Hematopoietic multipotent progenitor cell treated with erythropoietin and hydrocortisone succinate and interleukin-3 and kit ligand, for 6 days (in vitro differentiated cells): ENCODE measurements at places on chromosomes 3 and 15.

- peak; percentile 71 for DNase-seq
Measured at GRCh38 chr3:70916375-70917055, 604.1 kb upstream of the MDFIC2 start.

GRCh38 chr3:23805633-23806533 is at the start of gene UBE2E1:
UBE2E1 (plus strand) TSS chr3:23805955; CDS start chr3:23807270, 1,315 bp downstream.
- peak; percentile 87 for DNase-seq

- DNase-seq = no peak
Measured at GRCh38 chr15:44727485-44728231, 8.7 kb upstream of the TRIM69 start.

DNA sequence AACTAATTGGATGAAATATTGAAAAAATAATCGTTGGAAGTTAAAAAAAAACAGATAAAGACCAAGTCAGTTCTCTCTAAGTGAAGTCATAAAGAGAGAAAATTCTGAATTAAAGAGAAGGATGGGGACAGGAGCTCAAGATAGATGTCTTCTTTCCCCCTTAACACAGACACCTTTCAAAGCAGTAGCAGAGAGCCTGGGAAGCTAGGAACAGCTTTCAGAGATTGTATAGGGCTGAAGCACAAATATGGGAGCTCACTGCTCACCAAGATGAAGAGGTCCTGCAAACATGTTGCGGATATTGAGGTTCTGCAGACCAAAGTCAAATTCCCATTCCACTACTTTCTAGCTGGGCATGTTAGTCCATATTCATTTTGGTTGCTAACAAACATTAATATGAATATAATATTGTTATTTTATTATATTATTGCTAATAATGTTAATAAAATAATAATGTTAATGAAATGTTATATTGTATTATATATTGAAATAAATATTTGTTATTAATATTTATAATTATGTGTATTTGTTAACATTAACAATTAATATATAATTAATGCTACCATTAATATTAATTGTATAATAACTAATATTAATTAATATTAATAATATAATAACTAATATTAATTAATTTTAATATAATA is 319.1 kb downstream of the OXSM start:
- no peak for DNase-seq

- DNase-seq = no peak
Measured at GRCh38 chr3:53842436-53843194, 3.6 kb downstream of the CHDH start.

DNA sequence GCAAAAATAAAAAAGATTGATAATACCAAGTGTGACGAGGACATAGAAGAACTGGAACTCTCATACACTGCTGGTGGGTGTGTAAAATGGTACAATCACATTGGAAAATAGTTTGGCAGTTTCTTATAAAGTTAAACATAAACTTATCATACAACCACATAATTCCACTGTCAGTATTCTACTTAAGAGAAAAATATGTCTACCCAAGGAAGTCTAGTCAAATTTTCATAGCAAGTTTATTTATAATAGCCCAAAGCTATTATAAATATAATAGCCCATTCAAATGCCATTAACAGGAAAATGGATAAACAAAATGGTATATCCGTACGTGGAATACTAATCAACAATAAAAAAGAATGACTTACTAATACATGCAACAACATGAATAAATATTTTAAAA is 40.6 kb upstream of the BCL2A1 start:
- no peak for DNase-seq

DNA sequence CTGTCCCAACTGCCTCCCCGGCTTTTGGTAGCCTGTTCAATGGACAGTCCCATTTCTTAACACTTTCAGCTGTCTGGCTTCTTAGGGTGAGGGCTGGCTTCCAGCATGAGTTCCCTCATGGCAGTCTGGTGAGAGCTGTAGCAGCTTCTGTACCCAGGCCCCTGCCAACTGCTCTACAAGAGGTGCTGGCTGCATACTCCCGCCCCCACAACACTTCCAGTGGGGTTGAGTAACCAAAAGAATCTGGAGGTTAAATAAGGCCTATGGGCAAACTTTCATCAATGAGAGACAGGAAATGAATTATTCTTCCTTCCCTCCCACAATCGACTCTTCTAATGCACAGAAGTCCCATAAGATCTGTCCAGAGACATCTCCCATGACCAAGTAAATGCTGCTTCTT is 145.0 kb downstream of the NEK10 start:
- DNase-seq = no peak

DNA sequence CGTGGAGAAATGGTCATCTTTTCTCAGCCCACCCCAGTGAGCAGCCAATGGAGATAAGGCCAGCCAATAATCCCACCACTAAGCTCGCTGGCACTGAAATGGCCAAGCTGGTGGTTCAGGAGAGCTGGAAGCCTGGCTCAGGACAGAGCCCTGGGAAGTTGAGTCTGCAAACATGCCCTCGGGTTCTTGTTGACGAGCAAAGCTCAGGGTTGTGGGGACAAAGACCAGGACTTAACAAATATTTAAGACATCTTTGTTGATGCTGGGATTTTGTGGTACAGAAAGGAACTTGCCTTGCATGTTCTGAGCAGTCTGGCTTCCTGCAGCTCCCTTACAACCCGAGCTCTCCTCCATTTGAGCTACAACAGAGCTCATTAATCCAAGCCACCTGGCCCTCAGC is 4.4 kb downstream of the FAH start:
- no peak for DNase-seq

GRCh38 chr3:167736997-167737396 is 1.5 kb downstream of the SERPINI1 start:
- no peak for DNase-seq

DNA sequence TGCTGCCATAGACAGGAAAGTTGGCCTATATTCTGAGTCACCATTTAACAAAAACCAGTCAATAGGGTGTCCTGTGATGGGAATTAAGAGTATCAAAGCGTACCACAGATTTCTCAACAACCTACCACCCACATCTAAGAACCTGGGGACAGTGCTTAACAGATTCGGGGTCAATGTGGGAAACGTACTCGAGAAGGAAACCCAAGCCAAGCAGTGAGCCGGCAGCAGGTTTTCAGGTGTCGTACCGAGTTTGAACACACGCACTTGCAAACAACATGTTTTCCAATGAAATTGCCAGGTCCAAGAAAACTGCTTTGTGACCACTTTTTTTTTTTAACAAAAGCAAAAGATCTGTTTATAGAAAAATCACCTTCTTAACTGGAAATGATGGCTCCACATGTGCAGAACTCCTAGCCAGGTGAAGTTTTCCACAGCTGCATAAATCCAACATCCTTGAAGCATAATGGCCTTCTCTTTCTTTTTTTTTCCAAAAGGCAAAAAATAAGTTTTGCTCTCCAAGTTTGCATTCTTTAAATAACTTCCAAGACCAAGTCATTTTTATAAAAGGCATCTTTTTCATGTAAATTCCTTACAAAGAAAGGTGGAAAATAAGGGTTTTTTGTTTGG is 45.7 kb downstream of the ADAMTS17 start:
- DNase-seq = no peak

GRCh38 chr3:49984394-49984793 is 44.4 kb downstream of the RBM6 start:
- no peak for DNase-seq

- no peak for DNase-seq
Measured at GRCh38 chr15:36605604-36606263, 26.3 kb downstream of the CDIN1 start.

DNA sequence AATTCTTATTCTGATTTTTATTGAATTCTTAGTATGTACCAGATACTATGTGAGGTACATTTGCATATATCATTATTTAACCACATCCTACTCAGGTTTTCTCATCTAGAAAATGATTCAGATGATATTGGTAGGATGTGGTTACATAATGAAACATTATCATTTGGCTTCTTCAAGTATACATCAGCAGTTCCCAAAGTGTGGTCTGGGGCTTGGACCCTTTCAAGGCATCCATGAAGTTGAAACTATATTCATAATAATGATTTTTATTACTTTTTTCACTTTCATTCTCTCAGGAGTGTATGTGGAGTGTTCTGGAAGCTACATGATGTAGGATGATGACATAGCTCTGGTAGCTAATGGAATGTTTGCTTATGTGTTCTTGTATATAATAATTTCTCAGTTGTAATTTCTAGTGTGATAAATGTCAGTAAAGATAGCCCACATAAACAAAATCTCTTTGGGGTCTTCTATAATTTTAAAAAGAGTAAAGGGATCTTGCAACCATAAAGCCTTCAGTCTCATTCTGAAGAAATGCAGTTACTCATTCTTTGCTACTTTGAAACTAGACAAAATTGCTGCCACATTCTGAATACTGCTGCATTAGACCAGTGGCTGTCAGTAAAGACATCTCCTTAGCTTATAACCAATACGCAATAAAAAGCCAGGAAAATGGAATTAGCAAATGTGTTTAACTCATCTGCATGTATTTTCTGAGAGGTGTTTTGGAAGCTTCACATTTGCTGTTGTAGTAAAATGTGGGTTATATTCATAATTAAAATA is 95.8 kb downstream of the PPARG start:
- DNase-seq = no peak

- DNase-seq = peak; percentile 66
Measured at GRCh38 chr3:62665627-62666437, 209.4 kb downstream of the CADPS start.

GRCh38 chr3:10234526-10235230 is 13.6 kb upstream of the TATDN2 start:
- DNase-seq = no peak

DNA sequence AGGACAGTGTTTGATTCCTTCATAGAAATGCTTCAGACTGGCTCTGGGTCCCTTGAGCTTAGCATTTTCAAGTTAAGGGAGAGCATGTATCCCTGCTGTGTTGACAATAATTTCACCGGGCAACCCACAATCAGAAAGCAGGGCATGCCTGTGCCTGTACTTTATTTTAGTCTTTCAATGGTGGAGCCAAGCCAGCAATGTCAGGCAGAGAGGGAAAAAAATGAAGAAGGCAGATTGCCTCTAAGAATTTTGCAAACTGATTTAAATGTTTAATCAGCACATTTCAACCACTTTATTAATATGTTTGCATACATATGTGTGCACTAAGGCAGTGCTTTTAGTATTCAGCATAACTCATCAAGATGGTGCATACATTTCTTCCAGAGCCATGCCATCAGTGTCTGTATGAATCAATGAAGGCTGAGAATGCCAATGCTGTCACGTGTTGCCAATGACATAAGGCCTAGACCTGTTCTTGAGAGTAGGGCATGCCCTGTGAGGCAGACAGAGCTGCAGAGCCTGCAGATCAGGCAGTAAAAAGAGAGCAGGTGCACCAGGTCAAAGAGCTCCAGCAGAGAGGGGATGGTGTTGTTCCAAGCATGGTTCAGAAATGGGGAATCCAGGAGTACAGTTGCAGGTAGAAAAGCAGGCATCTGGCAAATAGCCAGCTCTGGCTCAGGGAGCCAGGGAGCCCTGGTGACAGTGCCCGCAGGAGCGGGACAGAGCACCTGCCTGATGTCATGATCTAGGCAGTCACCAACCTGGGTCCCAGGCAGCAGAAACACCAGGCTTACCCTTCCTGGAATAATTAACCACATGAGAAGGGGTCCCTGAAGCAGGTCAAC is 508.5 kb downstream of the GABRG3 start:
- no peak for DNase-seq

GRCh38 chr3:108818404-108818803 is 4.2 kb upstream of the TRAT1 start:
- peak; percentile 54 for DNase-seq

- DNase-seq = no peak
Measured at GRCh38 chr3:98793971-98794370, 30.8 kb downstream of the ST3GAL6 start.

GRCh38 chr15:62190274-62190673 is 25.2 kb upstream of the C2CD4B start:
- DNase-seq = no peak

DNA sequence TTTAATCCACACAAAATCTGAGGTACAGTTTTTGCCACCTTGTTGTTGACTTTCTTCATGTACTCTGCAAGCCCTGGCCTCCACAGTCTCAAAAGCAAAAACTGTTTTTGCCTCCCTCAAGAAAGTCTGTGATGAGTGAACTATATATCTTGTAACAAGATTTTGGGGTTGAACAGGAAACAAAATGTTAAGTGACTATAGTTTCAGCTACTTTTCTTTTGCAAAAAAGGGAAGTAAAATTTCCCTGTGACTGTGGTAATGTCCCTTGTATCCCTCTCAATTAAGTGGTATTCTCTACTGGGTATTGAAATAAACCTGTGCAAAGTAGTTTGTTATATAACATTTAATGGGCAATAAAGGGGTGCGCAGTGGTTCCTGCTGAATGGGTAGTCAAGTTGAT is 21.3 kb upstream of the SCAANT1 start:
- peak; percentile 35 for DNase-seq

DNA sequence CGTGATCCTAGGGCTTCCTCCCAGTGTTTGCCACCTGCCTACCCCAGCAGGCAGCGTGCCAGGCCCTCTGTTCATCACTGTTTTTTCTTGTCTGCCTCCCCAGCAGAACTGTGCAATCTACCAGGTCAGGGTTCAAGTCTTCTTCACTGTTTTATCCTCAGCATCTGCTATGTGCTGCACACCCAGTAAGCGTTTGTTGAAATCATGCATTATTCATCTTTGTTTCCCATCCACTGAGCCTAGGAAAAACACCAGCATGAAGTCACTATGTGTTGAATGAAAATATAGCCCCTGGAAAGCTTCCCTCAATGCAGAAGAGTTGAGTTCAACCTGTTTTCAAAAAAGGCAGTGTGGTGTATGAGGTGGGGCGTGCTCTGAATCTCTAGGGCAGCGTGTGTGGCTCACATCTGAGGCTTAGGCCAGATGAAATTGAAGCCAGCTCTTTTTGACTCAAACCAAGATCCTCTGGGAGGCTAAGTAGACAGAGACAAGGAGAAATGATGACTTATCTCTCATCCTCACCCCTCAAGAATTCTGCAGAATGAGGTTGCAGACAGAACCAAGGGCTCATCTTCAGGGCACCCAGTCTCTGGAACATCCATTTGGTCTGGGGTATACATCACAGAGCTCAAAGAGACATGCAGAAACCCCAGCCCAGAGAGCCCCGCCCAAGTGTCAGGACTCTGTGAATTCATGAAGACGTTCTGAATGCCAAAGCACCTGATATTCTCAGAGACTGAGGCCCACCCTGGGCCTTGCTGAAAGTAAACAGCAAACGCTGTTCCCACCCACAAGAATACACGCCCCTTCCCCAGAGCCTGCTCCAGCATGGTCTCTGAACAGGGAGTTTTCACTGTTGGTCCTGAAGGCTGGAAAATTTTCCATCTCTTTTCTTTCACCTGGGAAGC is 5.7 kb upstream of the CAV3 start:
- no peak for DNase-seq

DNA sequence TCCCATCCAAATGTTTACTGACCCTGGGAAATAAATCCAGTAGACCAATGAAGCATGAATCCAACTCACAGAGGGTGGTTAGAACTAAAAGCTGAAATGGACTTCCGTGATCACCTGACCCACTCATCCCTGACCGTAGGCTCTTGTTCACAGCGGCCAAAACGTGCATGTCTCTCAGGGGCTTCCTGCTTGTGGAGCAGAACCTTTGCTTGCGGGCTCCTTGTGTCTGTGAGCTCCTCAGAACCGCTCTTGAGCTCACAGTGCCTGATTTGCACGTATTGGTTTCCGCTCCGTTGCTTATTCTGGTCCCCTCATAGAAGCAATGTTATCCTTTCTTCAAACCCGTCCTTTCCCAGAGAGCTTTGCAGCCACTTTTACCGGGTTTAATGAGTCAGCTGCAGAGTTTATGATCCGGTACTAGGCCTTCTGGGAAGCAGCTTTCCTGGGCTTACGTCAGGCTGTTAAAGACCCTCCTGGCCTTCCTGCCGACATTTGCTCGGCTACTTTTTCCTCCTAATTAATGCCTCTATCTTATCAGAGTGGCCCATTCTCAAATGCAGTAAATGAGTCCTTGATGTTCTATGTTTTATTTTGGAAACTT is 35.4 kb downstream of the LIPC start:
- DNase-seq = no peak
